ENCODE measurements at places on chromosomes 11 and 22.

GRCh38 chr11:11985016-11985715 lies 23.3 kb downstream of the DKK3 start:
- DNase-seq: no peak

GRCh38 chr11:64523456-64524157 lies 67.4 kb upstream of the SLC22A12 start:
- DNase-seq: no peak

DNA sequence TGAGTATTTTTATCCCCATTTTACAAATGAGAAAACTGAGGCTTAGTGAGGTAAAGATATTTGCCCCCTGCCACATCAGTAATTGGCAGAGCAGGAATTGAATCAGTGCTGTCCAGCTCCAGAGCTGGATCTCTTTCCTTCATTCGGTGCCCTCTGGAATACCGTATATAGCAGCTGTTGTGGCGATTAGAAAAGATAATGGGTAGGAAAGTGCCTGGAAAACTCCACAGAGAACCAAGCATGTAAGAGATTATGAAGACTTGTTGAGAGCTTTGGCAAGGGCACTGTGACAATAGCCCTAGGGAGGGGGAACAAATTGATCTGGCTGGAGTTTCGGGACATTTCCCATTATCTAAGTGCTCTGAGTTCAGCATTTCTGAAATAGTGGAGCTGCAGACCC lies 82.5 kb upstream of the TEAD1 start:
- DNase-seq: no peak

DNA sequence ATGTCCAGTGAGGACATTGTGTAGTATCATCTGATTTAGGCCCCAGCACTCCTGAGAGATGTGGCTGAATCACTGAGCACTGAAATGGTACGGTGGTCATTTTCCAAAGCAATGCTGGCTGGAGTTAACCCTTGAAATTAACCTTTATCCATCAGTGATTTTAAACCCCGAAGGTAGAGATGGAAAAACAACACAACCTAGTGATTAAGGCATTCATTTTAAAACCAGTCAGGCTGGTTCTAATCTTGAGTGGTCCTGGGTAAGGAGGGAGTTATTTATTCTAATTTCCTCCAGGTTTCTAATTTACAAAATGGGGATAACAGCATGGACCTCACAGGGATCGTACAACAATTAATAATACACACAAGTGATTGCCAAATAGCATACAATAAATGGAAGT lies 6.6 kb upstream of the CSNK2A3 start:
- no peak for DNase-seq

DNA sequence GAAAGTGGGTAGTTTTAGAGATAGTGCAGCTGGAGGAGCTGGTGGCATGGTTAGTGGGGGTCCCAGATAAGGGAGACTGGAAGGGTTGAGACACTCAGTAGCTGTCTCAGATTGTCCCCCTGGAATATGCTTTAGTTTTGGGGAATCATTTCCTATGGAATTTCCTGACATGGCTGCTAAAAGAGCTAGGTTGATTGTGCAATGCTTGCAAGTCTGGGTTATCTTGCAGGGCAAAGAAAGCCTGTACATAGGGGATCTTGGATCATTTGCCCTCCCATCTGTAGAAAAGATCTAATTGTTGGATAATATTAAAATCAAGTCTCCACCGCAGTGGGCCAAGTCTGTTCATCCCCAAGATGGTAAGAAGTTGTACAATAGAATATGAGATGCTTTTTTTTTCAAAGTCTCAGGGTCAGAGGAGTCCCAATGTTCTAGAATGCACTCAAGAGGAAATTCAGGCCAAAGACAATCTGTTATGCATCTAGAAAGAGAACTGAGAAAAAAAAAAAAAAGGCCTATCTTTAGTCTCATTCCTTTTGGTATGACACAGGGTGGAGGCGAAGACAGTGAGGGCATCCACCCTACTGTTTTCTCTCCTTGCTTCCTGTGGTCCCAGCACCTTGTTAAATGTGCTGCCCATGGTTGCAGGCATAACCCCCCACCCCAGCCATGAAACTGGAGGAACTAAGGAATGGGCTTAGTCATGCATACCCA lies 20.2 kb downstream of the MS4A6E start:
- no peak for DNase-seq

- DNase-seq: no peak
These were observed 8.0 kb downstream of the LAYN start for GRCh38 chr11:111548525-111548924.

- peak; percentile 86 for DNase-seq
These were observed 60.4 kb upstream of the CD5 start for GRCh38 chr11:61041755-61042518.

- no peak for DNase-seq
These were observed 415.9 kb downstream of the TMEM135 start for GRCh38 chr11:87453531-87454089.

DNA sequence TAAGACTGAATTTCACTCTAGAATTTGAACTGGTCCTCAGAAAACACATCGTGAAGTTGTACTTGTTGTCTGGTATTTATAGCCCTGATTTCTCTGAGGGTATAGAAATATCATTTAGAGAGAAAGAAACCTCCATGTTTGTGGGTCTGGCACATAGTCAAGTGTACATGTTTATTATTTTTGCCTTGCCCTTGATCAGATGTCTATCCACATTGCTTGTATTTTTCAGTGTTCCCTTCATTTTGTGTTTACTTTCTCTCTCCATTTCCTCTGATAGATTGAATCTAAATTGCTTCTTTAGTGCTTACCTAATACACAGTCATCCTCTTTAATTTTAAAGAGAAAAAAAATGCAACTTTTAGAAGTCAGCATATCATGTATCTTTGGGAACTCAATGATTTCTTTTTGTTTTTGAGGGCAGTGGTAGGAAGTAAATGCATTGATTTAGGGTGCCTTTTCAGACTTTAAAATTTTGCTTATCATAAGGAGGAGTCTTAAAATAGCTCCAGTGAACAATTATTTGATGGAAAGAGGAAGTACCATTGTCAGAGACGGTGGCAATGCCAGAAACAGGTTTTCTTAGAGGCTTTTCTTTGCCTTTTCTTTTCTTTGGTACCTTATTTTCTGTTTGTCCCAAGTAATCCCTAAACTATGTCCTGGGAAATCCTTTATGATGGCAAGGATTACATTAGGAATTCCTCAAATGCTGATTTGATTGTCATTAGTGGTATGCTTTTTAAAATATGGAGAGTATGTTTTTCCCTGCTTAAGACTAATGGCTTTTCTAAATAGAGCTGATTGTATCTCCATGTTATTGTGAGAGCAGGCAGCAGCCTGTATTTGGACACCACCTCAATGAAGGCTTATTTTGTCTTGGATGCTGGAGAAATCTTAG lies 29.8 kb upstream of the TECTA start:
- no peak for DNase-seq

Measured in activated CD4-positive, alpha-beta T cell treated with anti-CD3 and anti-CD28 coated beads, Interleukin-2, amount 50 U/mL, for 1 hour (primary cell).